Fibroblast of skin of back (primary cell): ENCODE measurements at places on chromosomes 1 and 21.

DNA sequence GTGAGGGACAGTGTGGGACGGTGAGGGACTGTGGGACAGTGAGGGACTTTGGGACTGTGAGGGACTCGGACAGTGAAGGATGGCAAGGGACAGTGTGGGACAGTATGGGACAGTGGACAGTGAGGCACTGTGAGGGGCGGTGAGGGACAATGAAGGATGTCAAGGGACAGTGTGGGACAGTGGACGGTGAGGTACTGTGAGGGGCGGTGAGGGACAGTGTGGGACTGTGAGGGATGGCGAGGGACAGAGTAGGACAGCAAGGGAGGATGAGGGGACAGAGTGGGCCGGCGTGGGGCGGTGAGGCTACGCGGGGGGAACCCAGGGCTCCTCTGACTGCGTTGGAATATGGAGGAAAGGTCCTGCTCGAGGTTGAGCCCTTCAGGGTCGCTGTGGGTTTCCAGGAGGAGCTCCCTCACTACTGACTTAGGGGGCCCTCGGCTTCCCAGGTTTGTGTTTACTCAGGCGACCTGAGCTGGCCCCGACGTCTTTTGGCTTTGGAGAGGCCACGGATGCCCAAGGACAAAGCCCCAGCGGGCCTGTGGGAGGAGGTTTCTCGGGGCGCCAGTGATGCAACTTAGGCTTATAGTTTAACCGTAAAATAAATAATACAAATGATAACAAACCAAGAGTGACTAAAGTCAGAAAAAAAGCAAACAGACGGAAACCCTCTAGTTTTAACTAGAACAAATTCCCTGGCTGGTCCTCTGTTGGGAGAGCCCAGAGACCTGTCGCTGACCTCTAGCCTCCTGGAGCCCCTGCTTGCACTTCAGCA lies 1.1 kb upstream of the ERRFI1 start:
- DNase-seq, result peak; percentile 73

GRCh38 chr1:222095606-222096475 lies 354.0 kb upstream of the DUSP10 start:
- DNase-seq, result no peak

DNA sequence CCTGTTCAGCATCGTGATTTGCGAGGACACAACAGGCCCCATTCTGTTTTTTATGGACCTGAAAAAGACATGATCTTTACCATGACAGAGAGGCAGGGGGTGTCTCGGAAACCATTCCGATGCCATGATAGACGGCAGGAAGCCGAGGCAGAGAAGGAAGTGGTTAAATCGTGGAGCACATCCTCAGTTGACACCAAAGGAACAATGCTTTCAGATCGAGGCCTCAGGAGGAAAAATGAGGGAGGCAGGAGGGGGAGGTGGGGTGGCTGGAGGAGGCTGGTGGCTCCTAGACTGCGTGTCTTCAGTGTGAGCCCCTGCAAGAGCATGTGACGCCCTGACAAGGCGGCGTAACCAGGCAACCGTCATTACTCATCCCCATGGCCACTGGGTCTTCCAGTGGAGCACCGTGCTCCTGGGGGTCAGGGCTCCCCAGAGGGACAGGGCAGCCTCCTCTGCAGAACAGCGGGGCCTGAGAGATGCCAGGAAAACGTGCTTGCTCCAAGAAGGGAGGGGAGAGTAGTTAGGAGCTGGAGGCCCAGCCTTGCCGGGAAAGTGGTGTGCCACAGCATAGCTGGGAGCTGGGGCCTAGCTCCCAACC lies 172.8 kb upstream of the TMEM51 start:
- peak; percentile 70 for DNase-seq

GRCh38 chr1:21175670-21176581 lies 771 bp downstream of the EIF4G3 start:
- DNase-seq, result peak; percentile 22

GRCh38 chr1:13803546-13804239 lies 103.7 kb downstream of the PRDM2 start:
- no peak for DNase-seq

DNA sequence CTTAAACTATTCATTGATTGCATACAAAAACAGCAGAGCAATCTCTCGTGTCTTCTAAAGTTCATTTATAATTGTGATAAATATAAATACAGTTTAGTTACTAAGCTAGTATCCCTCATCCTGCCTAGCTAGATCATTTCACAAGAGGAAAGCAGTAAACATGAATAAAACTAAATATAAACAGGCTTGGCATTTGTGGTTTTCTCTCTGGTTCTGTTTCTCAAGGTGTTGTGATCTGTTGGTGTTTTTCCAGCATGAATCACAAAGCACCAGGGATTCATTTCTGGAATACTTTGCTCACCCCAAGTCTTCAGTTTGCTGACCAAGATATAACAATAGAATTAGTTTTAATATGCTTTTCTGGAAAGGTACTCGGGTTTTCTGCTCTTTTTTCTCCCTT lies 32.7 kb upstream of the GLIS1 start:
- peak; percentile 41 for DNase-seq

DNA sequence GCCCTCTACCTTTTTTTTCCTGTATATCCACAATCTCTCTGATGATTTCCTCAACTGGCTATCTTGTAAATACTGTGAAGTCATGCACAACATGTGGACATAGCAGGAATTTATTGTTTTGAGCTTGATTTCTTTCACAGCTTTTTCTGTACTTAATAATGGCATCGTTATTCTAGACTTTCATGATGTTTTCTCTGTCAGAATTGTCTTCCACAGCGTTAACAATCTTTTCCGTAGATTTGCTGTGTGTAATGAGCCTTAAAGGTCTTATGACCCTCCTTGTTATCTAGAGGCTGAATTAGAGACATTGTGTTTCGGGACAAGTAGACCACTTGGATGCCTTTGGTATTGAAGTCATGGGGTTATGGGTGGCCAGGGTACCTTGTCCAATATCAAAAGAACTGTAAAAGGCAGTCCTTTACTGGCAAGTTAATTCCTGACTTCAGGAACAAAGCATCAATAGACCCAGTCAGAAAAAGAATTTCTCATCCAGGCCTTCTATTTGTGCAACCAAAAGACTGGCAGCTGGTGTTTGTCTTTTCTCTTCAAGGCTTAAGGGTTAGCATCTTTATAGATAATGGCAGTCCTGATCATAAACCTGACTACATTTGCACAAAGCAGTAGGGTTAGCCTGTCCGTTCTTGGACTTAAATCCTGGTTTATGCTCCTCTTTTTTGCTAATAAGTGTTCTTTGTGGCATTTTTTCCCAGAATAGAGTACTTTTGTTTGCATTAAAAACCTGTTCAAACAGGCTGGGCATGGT lies 30.1 kb upstream of the CHAF1B start:
- no peak for DNase-seq

DNA sequence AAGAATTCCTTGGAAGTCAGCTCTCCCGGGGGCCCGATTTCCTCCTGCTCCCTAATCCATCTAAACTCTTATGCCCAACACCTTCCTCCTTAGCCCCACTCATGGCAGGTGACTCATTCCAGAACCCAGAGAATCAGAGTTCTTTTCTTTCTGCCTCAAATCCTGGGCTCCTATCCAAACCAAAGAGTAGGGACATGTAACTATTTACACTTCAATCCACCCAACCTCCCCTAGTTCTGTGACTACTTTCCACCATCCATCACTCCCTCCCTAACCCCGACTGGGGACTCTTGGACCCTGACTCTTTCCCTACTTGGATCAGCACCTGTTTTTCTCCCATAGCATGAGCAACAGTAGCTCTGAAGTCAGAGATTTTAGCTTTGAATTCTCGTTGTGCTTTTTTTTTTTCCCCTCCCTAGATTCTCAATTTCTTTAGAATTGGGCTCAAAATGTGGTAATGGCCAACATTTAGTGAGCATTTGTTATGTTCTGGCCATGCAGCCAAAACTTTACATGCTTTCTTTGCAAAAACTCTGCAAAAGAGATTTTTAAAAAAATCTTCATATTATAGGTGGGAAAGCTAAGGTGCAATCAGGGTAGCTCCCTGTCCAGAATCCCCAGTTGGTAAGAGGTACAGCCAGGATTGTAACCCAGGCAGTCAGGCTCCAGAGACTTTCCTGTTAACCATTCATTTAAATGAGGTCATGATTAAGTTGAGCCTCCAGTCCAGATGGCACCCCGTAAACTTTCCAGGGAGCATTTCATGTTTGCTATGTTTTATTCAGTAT lies 7.5 kb upstream of the CYP4A11 start:
- no peak for DNase-seq

DNA sequence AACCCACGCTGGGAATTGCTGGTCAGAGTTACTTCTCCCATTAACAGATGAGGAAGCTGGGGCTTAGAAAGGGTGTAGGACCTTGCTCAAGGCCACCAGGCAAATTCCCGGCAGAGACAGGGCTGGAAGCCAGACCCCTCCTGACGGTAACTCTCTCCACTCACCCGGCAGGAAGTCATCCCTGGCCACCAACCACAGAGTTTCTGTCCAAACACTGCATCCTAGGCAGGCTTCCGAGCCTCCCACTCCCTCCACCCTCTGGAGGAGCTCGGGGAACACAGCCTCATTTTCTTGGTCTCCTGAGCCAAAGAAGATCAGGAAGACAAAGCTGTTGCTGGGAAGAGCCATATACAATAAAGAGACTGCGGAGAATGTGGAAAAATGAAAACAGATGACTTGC lies 25.0 kb upstream of the ZNF436 start:
- peak; percentile 80 for DNase-seq

DNA sequence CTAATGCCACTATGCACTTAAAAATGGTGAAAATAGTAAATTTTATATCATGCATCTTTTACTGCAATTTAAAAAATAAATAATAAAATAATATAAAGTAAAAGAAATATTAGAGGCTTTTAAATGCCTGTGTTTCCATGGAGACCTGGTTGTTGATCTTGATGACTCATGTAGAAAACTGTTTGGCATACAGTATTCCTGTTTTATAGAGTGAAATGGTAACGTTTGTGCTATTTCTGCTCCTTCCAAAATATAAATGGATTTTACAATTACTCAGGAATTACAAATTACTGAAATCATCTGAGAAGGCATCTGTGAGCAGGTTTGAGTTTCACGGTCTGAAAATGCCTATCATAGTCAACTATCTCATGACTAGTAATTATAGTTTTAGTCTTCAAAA lies 98.4 kb upstream of the USP25 start:
- DNase-seq, result peak; percentile 81

DNA sequence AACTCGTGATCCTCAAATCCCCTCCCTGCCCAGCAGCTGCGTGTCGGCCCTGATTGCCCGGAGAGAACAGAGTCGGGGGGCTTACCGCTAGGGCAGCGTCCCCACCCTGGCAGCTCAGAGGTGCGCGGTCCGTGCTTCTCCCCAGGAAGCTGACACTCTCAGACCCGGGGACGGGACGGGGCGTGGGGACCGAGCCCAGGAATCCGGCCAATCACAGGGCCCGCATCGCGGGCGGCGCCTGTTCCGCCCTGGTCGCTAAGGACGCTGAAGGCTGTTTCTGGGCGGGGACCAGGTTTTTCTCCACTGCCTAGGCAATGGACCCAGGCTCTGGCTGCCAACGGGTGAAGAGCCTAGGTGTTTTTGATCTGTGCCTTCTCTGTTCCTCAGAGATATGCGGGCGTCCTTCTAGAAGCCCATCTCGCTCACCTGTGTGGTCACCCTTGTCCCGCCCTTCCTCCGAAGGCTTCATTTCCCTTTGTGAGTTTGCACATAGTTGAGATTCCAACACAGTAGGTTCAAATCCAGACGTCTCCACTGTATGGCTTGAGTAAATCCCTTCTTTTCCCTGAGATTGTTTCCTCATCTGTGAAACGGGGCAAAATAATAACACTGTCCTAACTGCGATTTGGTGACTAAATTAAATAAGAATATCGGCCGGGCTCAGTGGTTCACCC lies at the start of gene C1orf87:
C1orf87 (minus strand) TSS at position 166 of the 674 bp plus-strand sequence. CDS start 1,127 bp downstream, outside the sequence.
- no peak for DNase-seq

- DNase-seq, result peak; percentile 75
Measured at GRCh38 chr1:148263128-148263905, 111.2 kb upstream of the NBPF11 start.

- DNase-seq, result no peak
Measured at GRCh38 chr1:202134645-202135172, 9.8 kb downstream of the ARL8A start.

DNA sequence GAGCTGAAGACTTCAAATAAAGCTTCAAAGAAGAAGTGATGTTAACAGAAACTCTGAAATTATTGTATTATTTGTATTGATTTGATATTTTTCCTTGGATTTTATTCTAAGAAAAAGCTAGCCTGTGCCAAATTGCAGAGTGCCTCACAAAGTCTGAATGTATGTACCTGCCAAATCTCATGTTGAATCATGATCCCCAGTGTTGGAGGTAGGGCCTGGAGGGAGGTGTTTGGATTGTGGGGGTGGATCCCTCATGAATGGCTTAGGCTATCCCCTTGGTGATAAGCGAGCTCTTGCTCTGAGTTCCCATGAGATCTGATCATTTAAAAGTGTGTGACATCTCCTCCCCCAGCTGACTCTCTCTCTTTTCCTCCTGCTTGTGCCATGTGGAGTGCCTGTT lies 43.6 kb downstream of the ACKR1 start:
- no peak for DNase-seq

GRCh38 chr1:82731216-82731615 lies 930.5 kb downstream of the ADGRL2 start:
- no peak for DNase-seq

DNA sequence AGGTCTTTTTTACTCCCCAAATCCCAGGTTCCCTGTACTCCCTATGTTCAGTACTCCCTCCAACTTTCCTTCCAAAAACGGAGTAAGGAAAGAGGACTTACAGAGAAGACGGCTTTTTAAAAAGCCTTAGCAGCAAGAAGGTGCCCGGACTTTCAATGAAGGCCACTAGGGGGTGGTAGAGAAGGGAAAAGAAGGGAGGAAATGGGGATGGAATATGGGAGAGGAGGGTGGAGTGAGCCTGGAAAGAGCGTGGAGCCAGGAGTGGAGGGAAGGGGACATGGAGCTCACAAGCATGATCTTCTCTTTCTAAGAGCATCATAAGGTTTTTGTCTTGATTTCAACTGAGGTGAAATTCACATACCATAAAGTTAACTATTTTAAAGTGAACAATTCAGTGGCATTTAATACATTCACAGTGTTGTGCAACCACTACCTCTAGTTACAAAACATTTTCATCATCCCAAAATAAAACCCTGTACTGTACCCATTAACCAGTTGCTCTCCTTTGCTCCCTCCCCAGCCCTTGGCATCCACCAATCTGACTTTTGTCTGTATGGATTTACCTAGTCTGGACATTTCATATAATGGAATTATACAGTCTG lies 129.9 kb downstream of the ZNF281 start:
- peak; percentile 66 for DNase-seq

GRCh38 chr1:70899735-70900134 lies 147.9 kb downstream of the PTGER3 start:
- peak; percentile 11 for DNase-seq

- DNase-seq, result no peak
Measured at GRCh38 chr1:78464449-78464891, 26.3 kb upstream of the PTGFR start.

DNA sequence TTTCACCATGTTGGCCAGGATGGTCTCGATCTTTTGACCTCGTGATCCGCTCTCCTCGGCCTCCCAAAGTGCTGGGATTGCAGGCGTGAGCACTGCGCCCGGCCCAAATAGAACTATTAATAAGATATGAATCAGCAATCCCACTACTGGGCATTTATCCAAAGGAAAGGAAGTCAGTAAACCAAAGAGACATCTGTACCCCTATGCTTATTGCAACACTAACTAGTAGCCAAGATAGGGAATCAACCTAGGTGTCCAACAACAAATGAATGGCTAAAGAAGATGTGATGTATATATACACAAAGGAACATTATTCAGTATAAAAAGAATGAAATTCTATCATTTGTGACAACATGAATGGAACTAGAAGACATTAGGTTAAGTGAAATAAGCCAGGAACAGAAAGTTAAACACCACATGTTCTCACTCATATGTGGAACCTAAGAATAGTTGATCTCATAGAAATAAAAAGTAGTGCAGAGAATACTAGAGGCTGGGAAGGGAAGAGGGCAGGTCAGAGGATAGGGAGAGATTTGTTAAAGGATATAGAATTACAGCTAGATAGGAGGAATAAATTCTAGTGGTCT lies 48.8 kb downstream of the XPR1 start:
- peak; percentile 21 for DNase-seq
